ENCODE measurements at places on chromosomes 11 and 22.

- DNase-seq: peak; percentile 79
These were observed 673 bp upstream of the PANX2 start for GRCh38 chr22:50169774-50170341.

DNA sequence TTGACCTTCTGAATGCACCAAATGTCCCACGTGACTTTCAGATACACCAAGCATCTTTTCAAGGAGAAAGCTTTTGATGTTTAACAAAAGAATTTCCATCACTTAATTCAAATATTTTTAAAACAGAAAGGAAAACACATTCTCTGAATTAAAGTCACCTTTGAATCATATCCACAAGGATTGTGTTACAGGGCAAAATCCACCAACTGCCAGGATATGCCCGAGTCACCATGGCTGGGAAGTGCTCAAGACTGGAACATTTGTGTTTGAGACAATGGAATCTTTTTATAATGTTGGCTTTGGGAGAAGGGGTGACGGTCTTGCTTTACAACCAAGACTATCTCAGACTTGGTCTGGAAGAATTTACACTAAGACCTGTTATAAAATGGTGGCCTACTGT, 40.8 kb downstream of the BID start:
- no peak for DNase-seq

GRCh38 chr11:71440021-71440755, 8.0 kb downstream of the DHCR7 start:
- no peak for DNase-seq

GRCh38 chr22:49152127-49152938, 675.3 kb downstream of the BRD1 start:
- DNase-seq: no peak

- no peak for DNase-seq
These were observed 82.6 kb downstream of the ADAMTS15 start for GRCh38 chr11:130531061-130531460.

GRCh38 chr22:49423125-49423650, 404.5 kb downstream of the BRD1 start:
- DNase-seq: no peak

DNA sequence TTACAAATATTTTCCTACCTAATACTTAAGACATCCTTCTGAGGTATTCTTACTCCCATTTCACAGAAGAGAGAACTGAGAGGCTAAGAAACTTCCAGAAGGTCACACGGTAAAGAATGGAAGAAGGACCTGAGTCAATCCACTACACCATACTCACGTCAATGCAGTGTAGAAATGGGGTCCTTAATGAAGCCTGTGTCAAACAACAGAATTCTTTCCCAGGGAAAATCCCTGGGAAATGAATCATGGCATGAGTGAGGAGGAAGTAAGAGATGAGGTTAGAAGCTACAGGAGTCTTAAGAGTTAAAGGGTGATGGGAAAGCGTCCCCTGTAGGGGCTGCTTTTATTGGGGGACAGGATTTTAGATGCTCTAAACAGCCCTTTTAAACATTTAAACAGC, 147.9 kb downstream of the C11orf91 start:
- no peak for DNase-seq

GRCh38 chr11:8006349-8006977, 19.3 kb downstream of the EIF3F start:
- DNase-seq: peak; percentile 65

GRCh38 chr11:75105462-75105925, 8.8 kb upstream of the OR2AT4 start:
- no peak for DNase-seq

GRCh38 chr11:127471662-127472061, 471.1 kb upstream of the KIRREL3 start:
- DNase-seq: no peak

- DNase-seq: no peak
These were observed 83.9 kb downstream of the ETS1 start for GRCh38 chr11:128503245-128503991.

DNA sequence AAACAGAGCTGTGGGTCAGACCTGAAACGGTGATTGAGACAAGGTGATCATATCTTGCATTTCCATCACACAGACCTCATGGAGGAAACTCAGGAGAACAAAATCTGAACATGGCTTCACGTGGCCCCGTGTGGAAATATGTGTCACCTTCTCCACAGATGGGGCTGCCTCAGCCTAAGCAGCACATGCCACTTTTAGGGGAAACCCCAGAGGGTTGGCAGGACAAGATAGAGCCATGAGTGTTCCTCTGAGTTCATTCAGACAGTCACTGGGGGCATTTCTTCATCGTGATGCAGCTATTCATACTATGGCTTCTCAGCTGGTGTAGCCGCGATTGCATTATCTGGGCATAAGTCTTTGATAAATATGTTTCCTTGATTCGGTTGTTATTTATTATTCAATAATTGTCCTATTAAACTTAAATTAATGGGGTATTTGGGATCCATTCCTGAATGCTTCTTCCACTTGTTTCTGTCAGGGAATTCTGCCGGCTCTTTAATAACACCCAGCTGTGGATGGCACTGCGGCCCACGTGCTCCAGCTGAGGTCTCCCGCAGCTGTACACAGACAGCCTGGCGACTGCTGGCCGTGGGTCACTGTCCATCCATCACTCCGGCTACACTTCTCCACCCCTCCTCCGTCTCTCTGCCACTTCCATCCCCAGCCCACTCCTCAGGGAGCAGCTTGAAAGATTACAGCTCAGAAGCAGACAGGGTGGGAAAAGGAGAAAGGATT, 485.1 kb downstream of the OPCML start:
- DNase-seq: no peak

DNA sequence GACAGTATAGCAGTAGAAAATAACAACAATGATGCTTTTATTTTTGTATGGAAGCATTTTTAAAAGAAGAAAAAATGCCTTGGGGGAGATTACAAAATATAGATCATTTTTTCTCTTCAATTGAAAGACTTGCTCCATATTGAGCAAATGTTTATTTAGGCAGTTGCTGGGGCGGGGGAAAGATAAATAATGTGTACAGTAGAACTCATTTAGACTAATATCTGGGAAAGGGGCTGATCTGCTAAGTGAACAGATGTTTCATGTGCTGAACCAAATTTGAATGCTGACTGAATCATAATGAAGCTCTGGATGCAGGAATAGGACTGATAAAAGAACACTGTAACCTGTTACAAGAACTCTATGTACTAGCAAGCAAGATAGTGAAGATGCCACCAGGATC, 457.1 kb upstream of the TENM4 start:
- no peak for DNase-seq

GRCh38 chr11:83583757-83584366, 297.7 kb upstream of the CCDC90B start:
- peak; percentile 57 for DNase-seq

GRCh38 chr11:9687711-9688477, 24.0 kb downstream of the SWAP70 start:
- DNase-seq: no peak
